HCT116 (cell line): ENCODE measurements at places on chromosomes 6 and 20. TPM values are rescaled to one million over a fixed set of nuclear protein-coding genes. Genes with fewer than 3 reads are reported as not detected.

RNF182 gene
- total RNA-seq: 6.5 TPM

- DNase-seq: no peak
Observed at GRCh38 chr20:49006446-49006980, 39.6 kb upstream of the CSE1L start.

GRCh38 chr20:50728981-50729874 is 2.2 kb upstream of the PARD6B start:
- DNase-seq: peak; percentile 77

OR2H1 gene
- total RNA-seq: not detected

DNA sequence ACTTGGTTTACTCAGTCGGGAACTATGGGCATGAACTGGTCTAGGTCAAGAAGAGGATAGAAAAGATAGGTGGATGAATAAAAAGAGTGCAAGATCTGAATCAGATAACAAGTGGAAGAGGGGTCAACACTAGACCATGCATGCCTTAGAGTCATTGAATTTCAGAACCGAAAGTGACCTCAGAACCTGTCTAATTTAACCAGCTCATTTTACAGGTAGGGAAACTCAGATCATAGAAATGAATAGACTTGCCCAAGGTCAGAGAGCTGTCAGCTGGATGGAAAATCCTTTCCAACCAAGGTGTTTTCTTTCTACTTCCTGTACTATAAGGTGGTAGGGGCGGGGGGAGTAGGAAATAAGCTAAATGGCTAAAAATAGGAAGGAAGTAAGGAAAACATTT is 121.4 kb upstream of the ADGRF1 start:
- no peak for DNase-seq

- DNase-seq: no peak
Observed at GRCh38 chr20:61656198-61656597, 404.1 kb downstream of the CDH4 start.

TOX2 gene
- total RNA-seq: 39.6 TPM

GRCh38 chr6:77535172-77535571 is 71.9 kb upstream of the HTR1B start:
- DNase-seq: no peak

DNA sequence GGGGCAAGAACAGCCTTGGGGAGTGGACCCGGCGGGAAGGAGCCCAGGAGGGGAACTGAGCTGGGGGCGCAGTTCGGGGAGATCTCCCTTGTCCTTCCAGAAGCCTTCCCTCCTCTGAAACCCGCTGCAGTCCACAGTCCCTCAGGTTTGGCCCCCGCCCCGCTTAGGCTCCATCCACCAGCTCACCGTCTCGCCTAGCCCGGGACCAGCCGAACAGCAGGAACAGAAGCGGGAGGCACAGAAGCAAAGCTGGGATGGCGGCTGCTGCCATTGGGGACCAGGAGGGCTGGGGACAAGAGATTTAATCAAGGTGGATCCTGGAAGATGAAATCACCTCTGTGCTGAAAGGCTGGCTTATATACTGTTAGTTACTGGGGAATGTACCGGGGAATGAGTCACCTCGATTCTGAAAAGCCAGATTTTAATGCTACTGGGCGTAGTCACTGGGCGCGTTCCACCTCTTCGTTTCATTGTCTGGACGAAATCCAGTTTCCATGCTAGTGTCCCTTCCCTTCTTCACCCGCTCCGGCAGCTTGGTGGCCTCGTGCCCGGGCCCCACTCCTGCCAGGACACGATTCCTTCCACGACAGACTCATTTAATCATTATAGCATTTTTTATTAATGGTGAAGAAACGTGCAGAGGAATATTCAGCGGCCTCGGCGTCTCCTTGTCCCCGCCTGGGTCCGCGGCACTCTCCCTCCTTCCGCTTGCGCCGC is at the start of gene RAET1L:
Gene RAET1L, minus strand, starts transcription at position 332 of the 717 bp plus-strand sequence. Its CDS starts 61 bp downstream, at position 271.
- DNase-seq: peak; percentile 65

- DNase-seq: no peak
Observed at GRCh38 chr6:84718038-84718955, 46.1 kb downstream of the TBX18 start.

AHI1 gene
- 29.6 TPM for total RNA-seq

GRCh38 chr20:16013631-16014030 is 559.6 kb downstream of the KIF16B start:
- DNase-seq: no peak

ADGRB3 gene
- total RNA-seq: not detected

- DNase-seq: no peak
Observed at GRCh38 chr6:41372832-41373626, 37.6 kb downstream of the NCR2 start.

PBOV1 gene
- not detected for total RNA-seq

C20orf202 gene
- not detected for total RNA-seq

- no peak for DNase-seq
Observed at GRCh38 chr6:87756858-87757257, 54.8 kb upstream of the AKIRIN2 start.

GRCh38 chr6:108117427-108118358 is 43.2 kb upstream of the OSTM1 start:
- DNase-seq: no peak

DNA sequence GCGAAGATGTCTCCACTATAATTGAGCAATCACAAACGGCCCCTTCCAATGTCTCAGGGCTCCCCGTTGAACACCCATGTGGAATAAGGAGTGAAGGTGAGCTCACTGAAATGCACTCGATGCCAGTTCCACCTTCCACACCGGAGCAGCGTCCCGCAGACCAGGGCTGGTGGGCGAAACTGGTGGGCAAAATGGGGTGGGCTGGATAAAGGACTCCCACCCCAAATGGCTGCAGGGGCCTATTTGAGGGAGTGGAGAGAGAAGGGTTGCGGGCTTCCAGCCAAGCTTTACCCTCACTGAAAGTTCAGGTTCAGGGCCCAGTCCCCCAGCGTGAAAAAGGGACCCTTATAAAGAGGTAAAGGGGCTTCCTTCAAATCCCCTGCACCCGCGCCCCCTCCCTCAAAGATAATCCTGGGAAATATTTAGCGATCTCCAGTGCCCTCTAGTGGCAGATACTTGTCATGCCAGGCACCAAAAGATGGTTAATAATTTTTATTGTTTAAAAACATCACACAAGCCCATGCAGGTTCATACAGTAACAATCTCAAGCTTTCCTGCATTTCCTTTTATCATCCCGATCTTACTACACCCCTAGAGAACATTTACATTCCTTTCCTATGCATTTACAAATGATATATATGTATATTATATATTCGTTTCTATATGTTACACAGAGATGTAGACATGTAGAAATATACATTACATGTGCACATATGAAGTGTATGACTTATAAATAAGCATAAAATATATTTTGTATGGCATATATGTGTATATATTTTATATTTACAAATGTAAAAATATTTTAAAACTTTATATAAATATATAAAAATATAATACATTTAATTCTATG is 58.2 kb upstream of the NKX2-2 start:
- DNase-seq: no peak

DNA sequence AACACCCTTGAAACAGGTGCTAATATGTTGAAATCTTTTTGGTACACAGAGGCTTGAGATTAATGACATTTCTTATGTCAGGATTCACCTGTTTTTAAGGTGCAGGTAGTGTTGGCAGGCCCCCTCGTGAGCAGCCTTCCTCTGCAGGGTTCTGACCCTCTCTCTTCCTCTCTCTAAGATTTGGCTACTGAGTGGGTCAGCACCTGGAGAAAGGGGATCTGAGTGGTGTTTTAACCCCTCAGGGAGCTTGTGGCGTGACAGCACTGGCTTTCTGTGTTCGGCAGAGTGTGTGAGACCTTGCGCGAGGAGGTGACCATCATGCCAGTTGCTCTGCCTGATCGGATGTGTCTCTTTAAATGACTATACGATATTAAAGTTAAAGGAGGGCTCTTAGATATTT is 37.1 kb downstream of the HIVEP1 start:
- no peak for DNase-seq

CFAP61 gene
- 1.7 TPM for total RNA-seq

DNA sequence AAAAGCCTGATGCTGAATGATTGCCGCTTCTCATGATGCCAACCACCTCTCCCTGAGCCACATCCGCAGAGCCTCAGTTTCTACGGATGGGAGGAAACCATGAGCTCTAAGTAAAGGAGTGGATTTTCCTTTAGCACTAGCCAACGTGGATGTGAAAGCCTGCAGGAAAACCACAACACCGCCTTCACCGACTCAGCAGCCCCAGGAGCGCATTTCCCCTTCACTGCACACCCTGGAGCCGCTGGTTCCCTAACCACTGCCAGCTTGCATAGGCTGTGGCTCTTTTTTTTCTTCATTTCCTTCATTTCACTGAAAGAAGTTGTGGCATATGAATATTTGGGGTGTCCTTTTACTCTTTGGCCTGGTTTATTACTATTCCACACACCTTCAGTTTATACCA is 50.5 kb upstream of the SSTR4 start:
- no peak for DNase-seq

DNA sequence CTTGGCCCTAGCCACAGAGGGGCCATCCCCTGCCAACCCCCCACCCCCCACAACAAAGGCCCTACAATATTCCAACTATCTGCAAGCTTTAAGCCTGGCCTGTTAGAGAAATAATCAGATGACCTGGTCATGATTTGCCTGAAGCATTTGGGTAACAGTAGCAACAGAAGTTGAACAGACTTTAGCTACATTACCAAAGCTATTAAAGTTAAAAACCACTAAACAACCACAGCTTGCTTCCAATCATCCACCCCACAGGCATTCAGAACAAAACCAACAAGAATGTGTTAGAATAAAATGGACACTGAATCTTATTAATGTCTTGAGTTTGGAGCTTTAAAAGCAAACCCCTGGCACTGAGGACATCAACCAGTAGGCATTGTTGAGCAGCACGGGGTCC is 250.9 kb downstream of the LRFN2 start:
- DNase-seq: no peak

RUNX2 gene
- total RNA-seq: 1.1 TPM

E2F3 gene
- total RNA-seq: 27.1 TPM

DNA sequence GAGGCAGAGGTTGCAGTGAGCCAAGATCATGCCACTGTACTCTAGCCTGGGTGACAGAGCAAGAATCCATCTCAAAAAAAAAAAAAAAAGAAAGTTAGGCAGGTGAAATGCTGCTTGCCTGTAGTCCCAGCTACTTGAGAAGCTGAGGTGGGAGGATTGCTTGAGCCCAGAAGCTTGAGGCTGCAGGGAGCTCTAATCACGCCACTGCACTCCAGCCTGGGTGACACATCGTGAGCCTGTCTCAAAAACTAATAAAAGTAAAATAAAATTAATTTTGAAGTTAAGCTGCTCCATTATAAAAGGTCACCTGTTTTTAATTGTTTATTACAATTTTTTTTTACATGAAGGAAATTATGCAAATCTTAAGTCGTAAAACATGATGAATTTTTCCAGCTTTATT is 23.2 kb upstream of the SAMHD1 start:
- no peak for DNase-seq

STMND1 gene
- total RNA-seq: not detected

DNA sequence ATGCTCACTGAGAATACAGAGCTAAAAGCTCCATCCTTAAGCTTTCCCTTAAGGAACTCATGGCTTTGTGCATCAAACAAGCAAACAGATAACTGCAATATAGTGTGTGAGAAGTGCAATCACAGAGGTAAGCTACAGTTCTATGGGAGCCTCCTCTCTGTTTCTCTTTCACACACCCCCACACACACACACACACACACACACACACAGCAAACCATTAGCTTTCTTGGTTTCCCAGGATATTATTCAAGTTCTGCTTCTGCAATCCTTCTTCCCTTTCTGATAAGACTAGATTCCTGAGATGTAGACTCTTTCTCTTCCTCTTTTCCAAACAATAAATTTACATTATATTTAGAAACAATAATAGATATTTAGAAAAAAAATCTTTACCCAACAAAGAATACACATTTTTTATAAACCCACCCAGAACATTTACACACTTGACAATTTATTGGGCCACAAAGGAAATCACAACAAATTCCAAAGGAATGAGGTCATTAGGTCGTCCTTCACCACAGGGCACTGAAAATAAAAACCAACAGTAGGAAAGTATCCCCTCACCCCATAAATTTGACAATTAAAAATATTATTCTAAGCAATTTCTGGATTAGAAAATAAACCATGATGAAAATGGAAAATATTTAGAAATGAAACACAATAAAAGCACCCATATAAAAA is 9.3 kb upstream of the GFOD1 start:
- no peak for DNase-seq

PDE7B gene
- 0.61 TPM for total RNA-seq

- DNase-seq: no peak
Observed at GRCh38 chr6:161162722-161163121, 111.1 kb downstream of the AGPAT4 start.

GRCh38 chr6:35972471-35973367 is 51.7 kb downstream of the SLC26A8 start:
- DNase-seq: no peak

DNA sequence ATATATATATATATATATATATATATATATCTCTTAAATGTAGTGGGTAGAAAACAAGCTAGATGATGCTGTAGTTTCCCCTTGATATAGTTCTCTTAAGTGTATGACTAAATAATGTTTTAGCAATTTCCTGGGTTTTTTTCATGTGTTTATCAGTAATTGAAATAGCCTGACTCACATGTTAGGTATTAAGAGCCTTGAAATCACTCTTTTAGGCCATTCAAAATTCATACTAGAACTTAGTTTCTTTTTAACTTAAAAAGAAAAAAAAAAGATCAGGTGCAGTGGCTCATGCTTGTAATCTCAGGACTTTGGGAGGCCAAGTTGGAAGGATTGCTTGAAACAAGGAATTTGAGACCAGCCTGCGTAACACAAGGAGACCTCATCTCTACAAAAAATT is 44.1 kb downstream of the NKX2-4 start:
- DNase-seq: no peak

- no peak for DNase-seq
Observed at GRCh38 chr20:17708675-17709360, 9.1 kb downstream of the BANF2 start.

GRCh38 chr6:15949982-15950381 is 178.9 kb upstream of the MYLIP start:
- DNase-seq: no peak

DNA sequence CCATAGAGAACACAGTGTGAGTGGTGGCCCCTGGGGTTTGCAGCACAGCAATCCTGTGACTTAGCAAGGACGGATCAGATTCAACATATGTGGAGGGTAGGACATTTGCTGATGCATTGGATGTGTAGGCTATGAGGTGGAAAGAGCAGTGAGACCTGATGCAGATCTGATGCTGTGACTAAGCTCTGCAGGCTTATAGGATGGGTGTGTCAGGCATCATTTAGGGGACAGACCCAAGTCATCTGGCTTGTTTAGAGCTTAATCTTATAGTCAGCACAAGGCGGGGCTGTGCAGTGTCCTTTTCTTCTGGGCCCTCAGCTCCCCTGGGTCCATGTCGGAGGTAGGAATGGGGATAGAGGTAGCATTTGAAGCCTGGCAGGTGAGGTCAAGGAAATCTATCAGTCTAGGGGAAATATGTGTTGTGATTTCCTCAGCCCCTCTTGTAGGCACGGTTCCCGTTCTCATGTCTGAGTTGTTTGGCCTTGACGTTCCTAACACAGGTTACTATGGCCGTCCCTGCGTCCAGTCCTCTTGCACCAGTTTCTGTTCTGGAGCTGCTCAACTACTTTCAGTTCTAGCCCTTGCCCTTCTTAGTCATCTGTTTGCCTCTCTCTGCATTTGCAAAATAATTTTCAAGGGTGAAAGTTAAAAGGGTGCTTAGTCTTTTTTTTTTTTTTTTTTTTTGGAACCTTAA is 15.6 kb upstream of the MAPRE1 start:
- DNase-seq: no peak

GRCh38 chr6:1044040-1044836 is 267.7 kb upstream of the FOXQ1 start:
- no peak for DNase-seq
